GM19239 (cell line): ENCODE measurements at places on chromosomes 12 and 14.

GRCh38 chr12:32052212-32052713 is 54.4 kb upstream of the BICD1 start:
- no peak for DNase-seq

DNA sequence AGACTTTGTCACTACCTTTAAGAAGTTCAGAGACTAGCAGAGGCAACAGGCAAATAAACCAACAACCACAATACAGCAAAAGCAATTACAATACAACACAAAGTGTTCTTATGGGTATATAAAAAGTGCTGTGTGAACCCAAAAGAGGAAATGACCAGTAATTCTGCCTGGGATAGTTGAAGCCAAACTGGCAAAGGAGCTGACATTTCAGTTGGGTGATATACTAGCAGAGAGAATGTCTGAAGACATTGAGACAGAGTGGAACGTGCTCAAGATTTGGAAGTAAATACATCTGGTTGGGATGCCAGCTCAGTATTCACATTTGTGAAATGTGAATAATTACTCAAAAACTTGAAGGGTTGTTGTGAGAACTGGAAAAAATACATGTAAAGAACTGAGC is 80.6 kb upstream of the GTF2A1 start:
- no peak for DNase-seq

DNA sequence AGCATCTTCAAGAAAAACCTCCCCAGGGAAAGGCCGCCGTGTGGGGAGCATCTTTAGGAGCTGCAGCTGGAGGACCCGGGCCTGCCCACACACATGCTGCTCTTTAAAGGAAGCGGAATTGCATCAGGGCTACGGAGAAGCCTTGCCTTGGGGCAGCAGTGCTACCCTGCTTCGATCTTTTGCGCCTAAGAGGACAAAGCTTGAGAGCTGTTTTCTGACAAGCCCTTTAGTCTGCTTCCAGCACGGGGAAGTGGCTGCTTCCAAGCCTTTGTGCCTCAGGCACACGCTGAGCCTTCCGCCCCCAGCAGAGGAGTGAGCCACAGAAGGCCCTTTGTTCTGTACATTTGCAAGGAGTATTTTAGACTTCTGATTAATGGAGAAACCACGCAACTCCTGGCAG is 31.5 kb downstream of the COA8 start:
- DNase-seq, result no peak

GRCh38 chr14:103538291-103539055 is 9.5 kb downstream of the TRMT61A start:
- no peak for DNase-seq

DNA sequence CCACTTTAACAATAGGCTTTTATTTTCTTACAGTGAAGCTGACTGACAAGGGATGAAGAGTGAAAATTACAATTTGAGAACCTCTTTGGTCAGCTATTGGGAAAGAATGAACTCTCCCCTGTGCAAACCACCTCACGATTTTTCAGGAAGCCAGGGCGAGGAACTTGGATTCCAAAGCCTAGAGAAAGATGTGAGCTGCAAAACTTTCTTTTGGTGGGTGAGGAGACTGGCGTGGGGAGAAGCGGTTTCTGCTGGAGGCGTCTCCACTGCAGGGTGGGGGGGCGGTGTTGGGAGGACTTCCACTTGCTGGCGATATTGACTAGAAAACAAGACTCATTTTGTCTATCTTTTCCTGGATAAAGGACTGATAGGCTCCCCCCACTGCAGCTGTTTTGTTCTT is 59.3 kb upstream of the VRK1 start:
- DNase-seq, result no peak

DNA sequence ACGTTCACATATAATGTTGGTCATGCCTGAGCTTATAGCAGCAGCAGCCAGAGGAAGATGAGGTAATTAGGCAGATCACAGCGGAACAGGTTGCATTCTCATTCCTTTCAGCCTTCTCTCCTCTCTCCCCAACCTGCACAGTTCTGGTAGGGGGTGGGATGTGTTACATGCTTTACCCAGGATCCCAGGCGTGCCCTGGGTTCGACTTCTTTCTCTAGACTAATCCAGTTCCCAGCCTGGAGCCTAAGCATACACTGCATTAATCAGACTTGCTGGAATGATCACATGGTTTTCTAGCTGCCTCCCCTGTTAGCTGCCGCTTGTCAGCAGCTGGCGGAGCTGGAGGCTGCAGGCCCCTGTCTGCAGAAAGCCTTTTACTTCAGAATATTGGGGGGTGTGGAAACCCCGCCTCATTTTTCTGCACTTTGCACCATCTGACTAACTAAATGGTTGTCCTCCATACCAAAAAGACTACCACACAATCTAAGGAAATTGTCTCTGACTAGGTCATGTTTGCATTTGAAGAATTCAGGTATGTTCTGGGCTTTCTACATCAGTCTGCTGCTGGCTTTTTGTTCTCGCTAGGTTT is 46.0 kb upstream of the EVL start:
- no peak for DNase-seq

DNA sequence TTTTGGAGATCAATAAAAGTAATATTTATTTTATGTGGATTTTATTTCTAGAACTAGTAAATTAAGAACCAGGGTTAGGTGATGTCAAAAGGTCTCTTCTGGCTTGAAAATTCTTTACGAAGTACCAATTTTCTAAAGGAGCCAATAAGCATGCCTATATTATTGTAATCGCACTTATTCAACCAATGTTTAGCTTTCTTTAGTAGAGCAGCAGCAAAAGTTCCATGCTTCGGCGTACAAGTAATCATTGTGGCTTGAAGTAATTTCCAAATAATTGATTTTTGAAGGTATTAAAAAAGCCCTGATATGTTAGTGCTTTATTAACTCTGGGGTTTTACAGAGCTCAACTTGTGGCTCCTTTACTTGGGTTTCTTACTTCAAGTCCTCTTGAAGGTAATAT is 3.4 kb downstream of the RMST start:
- no peak for DNase-seq

DNA sequence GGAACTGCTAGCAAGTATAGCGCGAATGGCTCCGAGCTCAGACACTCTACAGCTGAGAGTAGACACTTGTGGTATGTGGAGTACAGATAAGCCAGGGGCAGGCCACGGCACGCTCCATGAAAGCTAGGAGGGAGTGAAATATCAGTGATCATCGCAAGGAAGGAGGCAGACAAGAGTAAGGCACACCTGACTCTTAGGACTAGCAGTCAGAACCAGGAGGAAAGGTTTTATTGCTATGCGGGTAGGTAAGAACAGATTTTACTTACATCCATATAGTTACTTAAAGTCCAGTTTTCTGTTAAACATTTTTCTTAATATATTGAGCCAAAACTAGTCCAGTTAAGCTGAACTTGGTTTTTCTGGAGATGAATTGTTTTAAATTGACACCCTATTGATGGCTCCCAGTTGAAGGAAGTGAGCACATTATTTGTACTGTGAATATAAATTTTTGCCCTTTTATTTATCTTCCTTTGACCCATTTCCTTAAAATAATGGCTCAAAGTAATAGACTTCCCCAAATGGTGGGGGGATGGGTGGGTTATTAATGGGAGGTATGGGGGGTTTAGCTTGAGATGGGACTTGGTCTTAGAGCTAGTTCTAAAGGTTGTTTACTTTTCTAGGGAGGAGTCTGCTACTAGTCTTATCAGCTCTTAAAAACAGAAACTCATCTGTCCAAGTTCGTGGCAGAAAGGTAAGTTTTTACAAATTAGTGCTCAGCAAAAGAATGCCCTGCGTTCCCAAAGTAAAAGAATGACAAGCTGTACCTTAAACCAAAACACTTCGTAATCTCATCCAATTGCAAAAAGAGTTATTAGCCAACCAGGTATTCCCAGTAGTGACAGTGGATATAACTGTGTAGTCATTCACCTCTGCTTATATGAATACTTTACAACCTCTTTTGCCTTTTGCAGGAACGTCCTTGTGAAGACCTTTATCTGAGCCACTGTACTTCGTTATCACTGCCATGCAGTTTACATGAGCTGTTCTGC is 5.8 kb downstream of the HNRNPA1 start:
- no peak for DNase-seq

DNA sequence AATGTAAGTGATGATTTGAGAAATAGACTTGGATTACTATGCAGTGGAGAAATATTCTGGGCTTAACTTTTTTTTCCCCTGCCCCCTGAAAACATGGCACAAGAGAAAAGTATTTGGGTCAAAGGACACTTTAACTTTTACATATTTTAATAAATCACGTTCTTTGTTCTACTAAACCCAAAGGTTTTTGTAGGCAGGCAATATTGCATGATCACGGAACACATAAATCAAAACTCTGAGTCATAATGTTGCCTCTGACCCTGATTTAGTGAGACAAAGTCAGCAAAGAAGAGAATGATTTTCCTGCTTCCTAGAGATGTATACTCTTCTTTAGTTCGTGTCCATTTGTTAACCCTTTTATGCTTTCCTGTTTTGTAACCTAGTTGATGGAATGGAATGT is 38.0 kb downstream of the ABCD2 start:
- no peak for DNase-seq

GRCh38 chr14:59325906-59326305 is 137.4 kb downstream of the DAAM1 start:
- no peak for DNase-seq

GRCh38 chr14:77032844-77033621 is 4.5 kb upstream of the IRF2BPL start:
- no peak for DNase-seq

DNA sequence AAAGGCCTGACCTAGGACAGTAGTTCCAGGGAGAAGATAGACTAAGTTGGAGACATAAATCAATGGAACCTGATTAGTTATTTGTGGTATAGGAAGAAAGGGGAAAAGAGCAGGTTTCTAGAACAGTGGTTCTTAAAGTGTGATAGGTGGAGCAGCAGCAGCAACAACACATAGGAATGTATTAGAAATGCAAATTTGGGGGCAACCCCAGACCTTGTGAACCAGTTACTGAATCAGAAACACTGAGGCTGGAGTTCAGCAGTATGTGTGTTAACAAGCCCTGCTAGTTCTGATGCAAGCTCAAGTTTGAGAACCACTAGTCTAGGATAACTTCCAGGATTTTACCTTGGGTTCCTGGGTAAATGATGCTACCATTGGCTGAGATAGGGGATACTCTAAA is 308.7 kb downstream of the EMP1 start:
- DNase-seq, result no peak

DNA sequence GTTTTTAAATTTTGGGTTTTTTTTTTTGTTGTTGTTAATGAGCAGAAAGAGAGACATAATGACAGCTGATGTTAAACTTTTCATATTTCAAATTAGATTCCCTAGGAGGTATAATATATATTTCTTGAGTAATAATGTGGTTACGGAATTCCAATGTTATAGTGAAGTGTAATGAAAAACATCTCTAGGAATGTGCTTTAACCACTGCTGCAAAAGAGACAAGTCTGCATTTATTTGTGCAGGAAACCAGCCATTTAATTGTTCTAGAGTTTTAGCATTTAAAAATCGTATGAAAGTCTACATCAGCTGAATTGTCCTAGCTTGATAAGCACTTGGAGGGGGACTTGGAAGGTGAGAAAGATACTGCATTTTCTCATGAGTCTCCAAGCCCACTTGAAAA is 14.3 kb downstream of the SERPINA10 start:
- DNase-seq, result no peak

- DNase-seq, result no peak
Measured at GRCh38 chr14:85572011-85572410, 42.1 kb downstream of the FLRT2 start.

- DNase-seq, result no peak
Measured at GRCh38 chr12:108307006-108307405, 32.1 kb downstream of the CMKLR1 start.

DNA sequence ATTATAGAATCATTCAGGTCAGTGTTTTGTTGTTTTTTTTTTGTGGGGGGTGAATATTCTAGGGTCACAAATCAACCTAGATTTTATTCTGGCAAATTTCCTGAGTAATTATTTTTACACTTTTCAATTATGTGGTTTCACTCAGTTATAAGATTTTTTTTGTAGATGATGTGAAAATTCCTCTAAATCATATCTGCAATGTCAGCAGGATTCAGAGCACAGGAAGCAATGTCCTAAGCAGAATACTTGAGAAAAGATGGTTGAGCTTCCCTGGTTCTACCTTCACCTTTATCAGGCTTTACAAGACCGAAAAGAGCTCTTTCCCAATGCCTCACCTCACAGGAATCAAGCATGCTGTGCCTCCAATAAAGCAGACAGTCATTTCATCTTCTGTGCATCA is 124.3 kb downstream of the SLC41A2 start:
- no peak for DNase-seq

GRCh38 chr14:50798048-50798421 is 32.9 kb downstream of the NIN start:
- DNase-seq, result no peak

DNA sequence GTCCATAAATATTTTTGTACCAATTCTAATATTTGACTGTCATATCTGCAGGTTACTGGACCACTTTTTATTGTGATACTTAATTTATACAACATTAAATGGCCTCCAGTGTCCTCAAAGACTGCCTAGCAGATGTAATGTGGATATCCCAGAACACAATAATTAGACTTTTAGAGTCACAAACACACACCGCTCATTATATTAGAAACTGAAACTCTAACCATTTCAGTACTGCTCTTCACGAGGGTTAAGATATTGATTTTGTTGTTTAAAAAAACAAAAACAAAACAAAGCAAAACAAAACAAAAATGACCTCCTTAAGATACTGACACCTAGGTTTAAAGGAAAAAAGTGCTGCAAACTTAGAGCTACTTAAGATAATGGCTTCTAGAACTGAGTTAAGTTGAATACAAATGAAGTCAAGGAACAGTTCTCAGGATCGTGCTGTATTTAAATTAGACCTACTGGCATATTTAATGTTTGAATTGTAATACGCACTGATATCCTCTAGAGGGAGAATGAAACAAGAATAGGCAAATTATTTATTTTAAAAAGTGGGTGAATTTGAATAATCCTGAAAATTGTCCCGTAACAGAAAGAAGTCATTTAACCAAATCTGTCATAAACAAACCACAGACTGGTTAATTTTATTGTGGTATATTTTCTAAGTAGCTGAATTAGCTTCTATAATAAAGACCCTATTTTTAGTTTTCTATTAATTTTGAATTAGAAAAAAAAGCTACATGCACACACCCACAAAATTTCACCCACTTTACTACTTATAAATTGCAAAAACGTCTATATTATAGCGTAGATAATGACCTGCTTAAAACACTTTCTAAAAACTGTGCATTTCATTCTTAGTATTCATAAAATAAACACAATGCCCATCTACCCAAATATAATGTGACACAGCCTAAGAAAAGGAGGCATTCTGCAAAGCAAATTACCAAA is 395.2 kb upstream of the DCN start:
- DNase-seq, result peak; percentile 4

- DNase-seq, result no peak
Measured at GRCh38 chr12:109731231-109731731, 17.7 kb downstream of the FAM222A start.
